Fibroblast of mammary gland (primary cell): ENCODE measurements at places on chromosomes 7 and 10.

DNA sequence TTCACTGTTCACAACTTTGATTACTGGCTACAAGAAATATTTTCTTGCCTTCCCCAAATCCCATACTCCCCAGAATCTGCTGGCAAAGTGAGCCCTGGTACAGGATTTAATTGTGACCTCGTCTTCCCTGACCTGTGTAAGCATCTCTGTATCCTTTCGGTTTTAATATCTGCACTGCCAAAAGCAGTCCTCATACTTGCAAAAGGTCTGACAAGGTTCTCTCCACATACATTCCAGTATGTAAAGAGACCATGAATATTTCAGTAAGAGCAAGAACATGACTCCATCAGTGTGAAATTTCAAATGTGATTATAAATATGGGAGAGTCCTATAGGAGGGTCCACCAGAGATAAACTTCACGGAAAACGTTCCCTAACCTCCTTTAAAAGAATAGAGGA is 134.0 kb upstream of the TCF7L2 start:
- DNase-seq: no peak

GRCh38 chr7:37495574-37496184 is 47.0 kb upstream of the ELMO1 start:
- DNase-seq: peak; percentile 47

DNA sequence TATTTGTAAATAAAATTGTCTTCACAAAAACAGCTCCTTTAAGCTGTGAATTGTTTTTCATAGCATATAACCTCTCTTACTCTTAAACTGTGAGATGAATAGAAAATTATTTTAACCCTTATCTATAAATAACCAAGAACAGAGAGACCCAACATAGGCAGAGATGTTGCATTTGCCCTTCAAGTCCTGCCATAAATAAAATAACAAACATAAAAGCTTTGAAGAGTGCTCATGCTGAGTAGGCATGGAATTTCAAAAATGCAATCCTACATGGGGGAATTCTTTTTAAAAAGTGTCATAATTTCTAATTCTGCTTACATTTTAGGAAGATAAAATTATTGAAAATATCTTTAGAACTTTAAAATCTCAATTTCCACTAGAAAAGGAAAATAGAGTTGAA is 124.1 kb upstream of the FERD3L start:
- DNase-seq: no peak

- no peak for DNase-seq
These were observed 66.4 kb downstream of the ASAH2B start for GRCh38 chr10:50805981-50806622.

- peak; percentile 98 for DNase-seq
These were observed 3.4 kb downstream of the DNMBP start for GRCh38 chr10:100006243-100006886.

DNA sequence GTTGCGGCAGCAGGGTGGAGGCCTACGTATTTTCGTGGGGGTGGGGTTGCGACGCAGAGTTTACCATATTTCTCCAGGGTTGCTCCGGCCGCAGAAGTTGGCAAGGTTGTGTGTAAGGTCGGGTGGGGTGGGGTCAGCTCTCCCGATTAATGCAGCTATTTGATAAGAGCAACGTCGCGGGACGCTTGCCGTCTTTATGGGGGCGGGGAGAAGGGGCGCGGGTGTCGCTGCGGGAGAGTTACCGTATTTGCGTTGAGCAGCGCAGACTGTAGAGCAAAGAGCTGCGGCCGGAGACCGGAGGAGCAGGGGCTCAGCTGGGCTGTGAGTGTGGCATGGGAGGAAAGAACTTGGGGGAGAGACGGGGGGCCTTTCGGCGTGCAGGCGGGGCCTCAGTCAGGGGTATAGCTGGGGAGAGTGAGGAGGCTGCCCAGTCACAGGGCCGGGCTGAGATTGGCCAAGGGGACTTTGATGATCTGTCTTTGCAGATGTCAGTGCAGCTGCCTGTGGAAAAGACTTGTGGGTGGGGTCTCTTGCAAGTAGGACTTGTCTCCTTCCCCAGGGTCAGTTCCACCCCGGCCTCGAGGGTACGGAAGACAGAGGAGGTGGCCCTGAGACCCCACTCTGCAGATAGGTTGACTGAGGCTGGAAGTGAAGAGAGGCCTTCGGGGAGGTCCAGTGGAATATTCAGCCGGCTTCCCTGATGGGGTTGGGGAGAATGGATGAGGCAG is 26.6 kb downstream of the ZNF775 start:
- peak; percentile 22 for DNase-seq

DNA sequence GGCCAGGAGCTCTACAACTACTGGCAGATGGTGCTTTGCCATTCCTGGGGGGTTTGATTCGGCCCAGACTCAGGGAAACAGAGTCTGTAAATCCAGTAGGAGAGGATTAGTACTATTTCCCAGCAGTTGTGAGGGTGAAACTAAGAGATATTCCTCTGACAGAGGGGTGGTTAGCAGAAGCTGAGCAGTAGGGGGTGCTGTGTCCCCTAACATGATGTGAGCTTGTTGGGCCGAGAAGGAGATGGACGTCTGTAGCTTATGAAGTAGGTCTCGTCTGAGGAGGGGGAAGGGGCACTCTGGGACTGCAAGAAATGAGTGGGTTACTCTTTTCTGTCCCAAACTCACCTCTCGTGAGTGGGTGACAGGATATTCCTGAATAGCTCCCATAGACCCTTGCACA is 179.2 kb upstream of the MBL2 start:
- peak; percentile 1 for DNase-seq

- no peak for DNase-seq
These were observed 118.3 kb downstream of the POU6F2 start for GRCh38 chr7:39095875-39096619.

- peak; percentile 93 for DNase-seq
These were observed 158.2 kb downstream of the WNT2 start for GRCh38 chr7:117164620-117165019.

DNA sequence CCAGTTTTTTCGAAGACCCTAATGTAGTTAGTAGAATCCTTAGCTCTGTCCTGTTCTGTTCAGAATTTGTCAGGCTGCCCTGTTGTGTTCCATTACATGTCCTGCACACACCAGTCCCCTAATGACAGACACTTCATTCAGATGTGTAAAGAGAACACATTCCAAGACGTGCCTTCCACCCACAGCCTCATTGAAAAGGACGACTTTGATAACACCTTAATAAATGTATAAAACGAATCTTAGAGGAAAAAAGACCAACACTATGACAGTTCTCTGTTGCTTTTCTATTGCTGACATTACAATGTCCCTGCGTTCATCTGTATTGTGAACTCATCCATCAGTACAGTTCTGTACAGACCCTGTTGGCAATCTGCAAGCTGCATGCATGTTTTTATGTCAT is 3.5 kb downstream of the LRRTM3 start:
- no peak for DNase-seq

DNA sequence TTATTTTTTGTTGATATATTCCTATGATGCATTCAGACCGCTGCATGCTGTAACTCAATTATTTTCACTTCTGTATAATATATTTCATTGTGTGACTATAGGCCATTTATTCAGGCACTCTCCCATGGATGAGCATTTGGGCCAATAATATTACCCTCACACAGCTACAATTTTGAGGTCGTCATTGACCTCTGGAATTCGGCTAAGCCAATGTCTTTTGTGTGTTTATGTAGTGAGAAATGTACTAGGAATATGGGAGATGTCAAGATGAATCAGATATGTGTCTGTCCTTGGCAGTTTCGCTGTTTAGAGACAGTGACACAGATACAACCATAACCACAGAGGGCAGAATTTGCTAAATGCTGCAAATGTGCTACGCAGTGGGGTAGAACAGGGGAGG is 474.2 kb downstream of the ADRA2A start:
- peak; percentile 24 for DNase-seq

DNA sequence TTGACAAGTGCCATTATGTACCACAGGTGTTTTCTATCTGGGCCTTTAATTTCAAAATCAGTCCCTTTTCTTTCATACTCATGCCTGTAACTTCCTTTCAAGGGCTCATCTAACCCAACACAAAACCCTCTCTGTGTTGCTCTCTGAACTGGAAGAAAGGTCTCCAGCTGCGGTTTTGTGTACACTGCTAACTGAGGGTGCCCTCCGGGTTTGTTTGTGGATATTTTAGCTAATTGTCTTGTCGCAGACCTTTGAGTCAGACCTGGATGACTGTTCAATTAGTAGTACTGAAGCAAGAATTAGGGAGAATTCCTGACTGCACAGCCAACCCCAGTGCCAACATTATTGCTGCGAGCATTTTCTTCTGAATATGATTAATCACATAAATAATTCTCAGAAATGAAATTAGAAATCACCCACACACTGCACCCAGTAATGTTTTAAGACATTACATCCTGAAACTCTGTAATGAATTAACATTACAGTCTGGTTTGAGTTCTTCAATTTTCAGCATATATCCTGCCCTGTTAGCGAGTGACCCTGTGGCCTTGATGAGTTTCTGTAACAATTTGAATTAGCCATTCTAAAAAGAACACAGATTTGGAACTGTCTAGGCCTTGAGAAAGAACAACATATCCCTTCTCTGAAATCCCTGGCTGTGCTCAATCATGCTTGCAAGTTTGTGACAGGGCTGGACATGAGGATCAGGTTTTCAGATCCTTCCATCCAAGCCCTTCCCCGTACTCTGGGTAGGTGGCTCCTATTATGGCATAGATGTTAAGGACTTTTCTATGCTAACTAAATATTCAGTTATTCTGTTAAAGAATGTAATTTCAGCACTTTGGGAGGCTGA is 460.1 kb downstream of the PLXDC2 start:
- peak; percentile 29 for DNase-seq

GRCh38 chr10:119517235-119518141 is 25.0 kb downstream of the RGS10 start:
- peak; percentile 23 for DNase-seq

DNA sequence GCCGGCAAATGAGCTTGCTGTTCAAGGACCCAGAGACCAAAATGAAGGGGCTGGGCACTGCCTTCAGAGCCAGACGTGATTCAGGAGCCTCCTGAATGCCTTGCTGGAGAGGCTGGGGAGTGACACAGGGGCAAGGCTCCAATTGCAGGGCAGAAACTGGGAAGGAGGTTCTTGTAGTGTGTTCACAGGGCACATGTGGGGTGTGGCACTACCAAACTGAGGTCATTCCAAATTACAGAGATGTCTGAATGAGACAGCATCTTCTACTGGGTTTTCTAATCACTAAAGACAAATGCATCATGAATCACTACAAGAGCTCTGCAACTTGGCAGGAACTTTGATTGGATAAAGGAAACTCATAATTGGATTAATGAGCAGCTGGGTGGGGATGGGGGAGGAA is 17.8 kb downstream of the CRTAC1 start:
- DNase-seq: no peak

DNA sequence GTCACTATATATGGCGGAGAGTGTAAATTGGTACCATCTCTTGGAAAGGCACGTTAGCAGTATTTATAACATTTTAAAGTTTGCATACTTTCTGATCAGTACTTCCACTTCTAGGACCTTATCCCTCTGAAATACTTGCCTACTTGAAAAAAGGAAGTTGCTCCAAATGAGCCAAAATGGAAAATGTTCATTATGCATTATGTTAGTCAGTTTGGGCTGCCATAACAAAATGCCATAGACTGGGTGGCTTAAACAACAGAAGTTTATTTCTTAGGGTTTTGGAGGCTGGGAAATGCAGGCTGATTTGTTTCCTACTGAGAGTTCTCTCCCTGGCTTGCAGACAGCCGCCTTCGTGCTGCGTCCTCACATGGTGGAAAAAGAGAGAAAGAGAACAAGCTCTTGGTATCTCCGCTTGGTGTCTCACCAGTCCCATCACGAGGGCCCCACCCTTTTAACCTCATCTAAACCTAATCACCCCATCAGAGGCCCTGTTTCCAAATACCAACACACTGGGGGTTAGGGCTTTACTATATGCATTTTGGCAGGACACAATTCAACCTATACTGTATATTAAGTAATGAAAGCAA is 6.9 kb downstream of the SNX10 start:
- no peak for DNase-seq

DNA sequence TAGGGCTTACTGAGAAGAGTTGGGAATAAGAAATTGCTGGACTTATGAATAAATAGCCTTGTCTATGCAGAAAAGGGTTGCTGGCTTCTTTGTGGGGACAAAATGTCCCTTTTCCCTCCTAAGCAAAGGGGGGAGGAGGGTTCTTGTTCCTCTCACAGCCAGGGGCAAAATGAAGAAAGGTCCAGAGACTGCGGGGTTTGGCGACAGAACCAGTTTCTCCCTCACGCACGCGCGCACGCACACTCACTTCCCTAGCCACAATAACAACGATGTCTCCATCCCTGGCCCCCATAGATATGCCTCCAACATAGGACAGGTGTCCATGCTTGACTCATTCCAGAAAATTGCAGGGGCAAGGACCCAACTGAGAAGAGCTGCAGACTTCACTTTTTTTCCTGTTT is 3.3 kb downstream of the ZMIZ1 start:
- DNase-seq: no peak

GRCh38 chr7:51278797-51279196 is 37.8 kb downstream of the COBL start:
- DNase-seq: no peak

DNA sequence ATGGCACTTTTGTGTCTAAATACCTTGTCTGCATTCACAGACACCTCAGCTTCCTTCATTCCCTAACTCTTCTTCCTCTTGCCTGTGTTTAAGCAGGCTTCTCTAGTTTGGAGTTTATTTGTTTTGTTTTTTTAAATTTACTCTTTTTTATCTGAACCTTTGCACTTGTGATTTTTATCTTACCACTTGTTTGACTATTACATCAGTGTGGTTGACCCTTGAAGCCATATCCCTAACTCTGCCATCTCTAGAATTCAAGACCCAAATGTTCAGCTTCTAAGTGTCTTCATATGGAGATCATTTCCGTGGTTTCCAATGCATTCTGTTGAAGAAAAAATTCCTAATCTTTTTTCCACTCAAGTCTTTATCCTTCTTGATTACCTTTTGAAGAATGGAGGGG is 233.3 kb downstream of the KIAA1217 start:
- no peak for DNase-seq

DNA sequence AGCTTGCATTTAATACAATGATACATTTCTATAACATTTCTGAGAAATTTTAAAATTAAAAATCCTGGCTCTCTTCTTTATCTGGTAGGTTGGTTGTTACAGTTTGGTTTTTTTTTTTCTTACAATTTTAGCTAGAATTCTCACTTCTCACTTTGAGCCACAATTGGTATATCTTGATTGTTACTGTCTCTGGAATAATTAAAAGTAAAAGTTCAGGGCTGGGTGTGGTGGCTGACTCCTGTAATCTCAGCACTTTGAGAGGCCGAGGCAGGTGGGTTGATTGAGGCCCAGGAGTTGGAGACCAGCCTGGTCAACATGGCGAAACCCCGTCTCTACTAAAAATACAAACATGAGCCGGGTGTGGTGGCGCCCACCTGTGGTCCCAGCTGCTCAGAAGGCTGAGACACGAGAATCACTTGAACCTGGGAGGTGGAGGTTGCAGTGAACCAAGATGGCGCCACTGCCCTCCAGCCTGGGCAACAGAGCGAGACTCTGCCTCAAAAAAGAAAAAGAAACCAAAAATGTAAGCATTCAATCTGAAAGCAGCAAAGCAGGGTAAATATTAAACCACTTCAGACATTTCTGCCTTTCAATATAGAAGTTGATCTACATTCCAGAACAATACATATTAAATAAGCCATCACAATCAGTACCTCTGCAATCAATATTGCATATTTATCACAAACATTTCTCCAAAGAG is 88.6 kb upstream of the PFKP start:
- DNase-seq: no peak

- DNase-seq: peak; percentile 75
These were observed 42.3 kb downstream of the MINPP1 start for GRCh38 chr10:87546971-87547413.
